Activated effector memory CD4-positive, alpha-beta T cell treated with Interleukin-2 at 50 U/mL for 16 hours (primary cell): ENCODE measurements at places on chromosomes 6 and 20.

DNA sequence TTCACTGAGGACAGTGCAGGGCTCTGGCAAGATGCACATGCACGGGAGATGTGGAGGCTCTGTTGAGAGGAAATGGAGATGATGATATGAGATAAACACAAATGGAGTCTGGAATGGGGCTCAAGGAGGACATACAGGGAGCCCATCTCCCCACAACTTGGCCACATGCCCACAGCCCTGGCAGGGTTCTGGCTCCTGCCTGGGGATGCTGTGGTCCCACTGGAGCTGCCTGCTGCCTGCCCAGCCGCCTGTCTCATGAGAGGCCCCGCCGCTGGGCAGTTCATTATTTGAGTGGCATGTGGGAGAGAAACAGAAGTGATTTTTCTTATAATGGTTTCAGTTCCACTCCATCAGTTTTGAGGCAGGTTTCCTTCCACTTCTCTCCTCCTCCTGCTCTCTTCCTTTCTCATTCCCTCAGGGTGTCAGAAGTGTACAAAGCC lies 133.6 kb upstream of the TRAF3IP2 start:
- DNase-seq: no peak

- no peak for DNase-seq
These were observed 9.0 kb upstream of the TULP4 start for GRCh38 chr6:158303210-158303731.

DNA sequence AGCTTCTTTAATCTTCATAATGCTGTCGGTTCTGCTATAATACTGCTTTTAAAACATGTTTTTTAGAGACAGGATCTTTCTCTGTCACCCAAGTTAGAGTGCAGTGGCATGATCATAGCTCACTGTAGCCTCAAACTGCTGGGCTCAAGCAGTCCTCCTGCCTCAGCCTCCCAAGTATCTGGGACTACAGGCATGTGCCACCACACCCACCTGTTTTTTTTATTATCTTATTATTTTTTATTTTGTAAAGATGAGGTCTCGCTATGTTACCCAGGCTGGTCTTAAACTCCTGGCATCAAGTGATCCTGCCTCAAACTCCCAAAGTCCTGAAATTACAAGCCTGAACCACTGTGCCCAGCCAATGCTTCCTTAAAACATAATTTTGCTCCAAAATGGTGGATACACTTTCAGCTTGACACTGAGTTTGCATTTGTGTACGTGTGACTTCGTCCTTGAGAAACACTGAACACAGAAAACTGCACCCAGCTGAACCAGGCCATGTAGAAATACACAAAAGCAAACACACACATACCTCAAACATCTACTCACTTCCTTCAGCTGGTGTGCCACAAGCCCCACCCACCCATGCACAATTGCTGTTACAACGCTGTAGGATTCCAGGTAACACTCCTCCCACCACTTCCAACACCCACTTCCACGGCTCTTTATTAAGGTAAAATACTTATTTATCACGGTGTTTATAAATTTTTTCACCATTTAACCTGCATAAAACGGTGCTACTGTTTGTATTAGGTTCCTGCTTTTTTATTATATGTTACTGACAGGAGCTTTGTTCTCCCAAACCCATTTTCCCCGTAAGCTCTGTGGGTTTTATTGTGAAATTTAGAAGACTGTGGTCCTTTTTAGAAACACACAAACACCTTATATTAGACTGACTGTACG lies 109.1 kb downstream of the TSHZ2 start:
- DNase-seq: no peak

DNA sequence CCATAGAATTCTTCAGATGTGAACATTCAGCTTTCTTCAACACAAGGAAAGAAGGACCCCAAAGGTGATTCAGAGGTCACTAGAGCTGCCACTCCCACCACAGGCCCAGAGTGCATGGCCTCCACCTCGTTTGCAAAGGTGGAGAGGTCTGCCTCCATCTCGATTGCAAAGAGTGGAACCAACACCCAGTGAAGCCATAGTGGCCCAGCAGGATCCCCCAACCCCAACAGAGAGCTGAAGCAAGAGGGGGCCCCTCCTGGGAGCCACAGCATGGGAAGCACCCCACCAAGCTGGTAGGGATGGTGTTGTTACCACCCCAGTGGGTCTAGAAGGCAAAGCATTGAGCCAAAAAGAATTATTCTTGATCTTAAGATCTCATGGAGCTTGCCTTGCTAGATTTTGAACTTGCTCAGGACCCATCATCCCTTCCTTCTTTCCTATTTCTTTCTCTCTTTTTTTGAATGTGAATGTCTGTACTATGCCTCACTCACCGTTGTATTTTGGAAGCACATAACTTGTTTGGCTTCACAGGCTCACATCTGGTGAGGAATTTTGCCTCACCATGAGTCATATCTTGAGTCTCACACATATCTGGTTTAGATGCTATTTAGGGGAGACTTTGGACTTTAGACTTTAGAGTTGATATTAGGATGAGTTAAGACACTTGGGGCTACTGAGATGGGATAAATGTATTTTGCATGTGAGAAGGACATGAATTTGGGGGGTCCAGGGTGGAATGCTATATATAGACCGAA lies 119.2 kb downstream of the ANKRD60 start:
- DNase-seq: no peak

DNA sequence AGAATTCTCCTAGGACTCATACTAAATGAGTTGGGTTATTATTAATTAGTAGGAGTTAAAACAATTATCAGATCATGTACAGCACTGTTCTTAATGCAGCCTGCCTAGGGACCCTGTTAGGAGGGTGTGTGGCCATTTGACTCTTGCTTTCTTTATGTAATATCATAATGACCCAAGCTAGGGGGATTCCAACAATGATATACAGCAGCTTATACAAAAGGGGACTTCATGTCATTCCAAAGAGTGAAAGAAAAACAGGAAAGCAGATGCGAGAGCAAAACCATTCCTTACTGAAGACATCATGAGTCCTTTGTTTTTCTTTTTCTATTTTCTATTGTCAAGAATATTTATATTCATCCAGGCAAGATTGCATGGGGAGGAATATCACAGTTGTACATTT lies 455.2 kb downstream of the PLCB1 start:
- DNase-seq: no peak

- DNase-seq: no peak
These were observed 9.2 kb downstream of the HSPA1B start for GRCh38 chr6:31836474-31837368.

- DNase-seq: no peak
These were observed 107.4 kb downstream of the TFAP2A start for GRCh38 chr6:10307476-10307875.

DNA sequence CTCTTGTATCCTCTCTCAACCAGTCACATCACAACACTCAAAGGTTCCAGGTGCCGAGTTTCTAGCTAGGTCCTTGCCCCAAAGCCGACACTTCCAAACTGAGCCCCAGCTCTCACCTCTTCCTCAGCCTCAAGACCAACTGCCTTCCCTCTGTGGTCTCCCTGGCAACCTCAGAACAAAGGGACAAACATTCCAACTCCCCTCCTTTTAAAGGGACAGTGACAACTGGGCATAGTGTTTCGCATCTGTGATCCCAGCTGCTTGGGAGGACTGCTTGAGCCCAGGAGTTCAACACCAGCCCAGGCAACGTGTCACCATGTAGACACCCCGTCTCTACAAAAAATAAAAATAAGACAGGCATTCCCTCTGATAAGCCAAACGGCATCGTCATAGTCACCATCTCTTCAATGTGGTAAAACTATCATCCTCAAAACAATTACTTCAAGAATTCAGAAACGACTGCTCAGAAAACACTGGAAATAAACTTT lies 11.3 kb downstream of the DIDO1 start:
- no peak for DNase-seq

DNA sequence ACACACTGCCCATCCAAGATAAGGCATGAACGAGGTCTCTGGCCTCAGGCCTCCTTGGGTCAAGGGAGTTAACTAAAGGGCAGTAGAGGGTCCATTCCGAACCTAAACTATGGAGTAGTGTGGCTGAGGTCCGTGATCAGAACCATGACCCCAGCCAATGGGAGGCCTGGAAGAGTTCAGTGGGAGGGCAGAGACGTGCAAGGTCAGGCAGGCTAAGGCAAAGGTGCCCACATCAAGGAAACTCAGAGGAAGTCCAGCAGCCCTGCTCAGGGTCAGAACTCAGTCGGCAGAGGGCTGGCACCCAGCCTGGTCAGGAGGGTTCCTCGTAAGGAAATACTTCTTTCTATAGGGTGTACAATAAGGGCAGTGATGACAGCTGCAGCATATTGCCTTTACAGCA lies 152.2 kb downstream of the SOD2 start:
- no peak for DNase-seq

DNA sequence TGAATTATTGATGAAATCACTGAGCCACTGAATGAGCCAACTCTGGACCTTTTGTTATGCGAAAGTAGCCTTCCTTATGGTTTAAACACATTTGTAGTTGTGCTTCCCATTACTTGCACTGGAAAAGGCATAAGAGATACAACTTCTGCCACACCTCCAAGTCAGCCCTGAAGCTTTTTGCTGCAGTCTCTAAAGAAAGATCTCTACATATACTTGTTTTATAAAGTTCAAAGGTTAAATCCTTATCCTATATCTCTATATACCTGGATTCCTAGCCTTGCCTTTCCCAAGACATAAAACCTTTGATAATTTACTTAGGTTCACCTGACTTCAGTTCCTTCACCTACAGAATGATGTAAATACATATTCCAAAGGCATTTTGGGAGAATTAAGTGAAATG lies 132.0 kb downstream of the PTPRK start:
- DNase-seq: no peak

- DNase-seq: no peak
These were observed 28.1 kb downstream of the NCOA7 start for GRCh38 chr6:125818772-125819260.
